NCI-H1092 treated with DMSO at 0.1 percent for 48 hours (cell line): ENCODE measurements at places on chromosomes 5 and 9.
A peak's percentile ranks its signal among the peaks of the same experiment; 100 is the strongest.

- peak; percentile 30 for DNase-seq
These were observed 128.4 kb upstream of the TRPM3 start for GRCh38 chr9:71249729-71250317.

- DNase-seq, result no peak
These were observed 298.0 kb downstream of the FER start for GRCh38 chr5:109045710-109046109.

DNA sequence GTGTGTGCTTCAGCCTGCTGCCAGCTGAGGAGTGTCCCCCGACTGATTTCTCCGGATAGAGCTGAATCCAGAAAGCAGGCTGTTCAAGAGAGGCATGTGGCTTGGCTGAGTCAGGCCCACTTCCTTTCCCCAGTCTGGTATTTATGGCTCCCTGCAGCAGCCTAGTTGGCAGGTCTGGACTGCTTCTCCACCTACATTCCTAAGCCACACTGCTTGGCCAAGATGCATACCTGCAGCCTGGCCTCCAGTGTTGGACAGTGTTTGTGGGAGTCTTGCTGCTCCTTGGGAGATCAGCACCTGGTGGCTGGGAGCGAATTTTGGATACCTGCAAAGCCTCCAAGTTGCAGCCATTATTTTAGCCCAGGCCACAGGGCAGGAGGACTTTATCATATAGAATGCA is 670.8 kb downstream of the ACTL7B start:
- no peak for DNase-seq

- DNase-seq, result no peak
These were observed 38.9 kb downstream of the DAB2IP start for GRCh38 chr9:121690316-121690715.

DNA sequence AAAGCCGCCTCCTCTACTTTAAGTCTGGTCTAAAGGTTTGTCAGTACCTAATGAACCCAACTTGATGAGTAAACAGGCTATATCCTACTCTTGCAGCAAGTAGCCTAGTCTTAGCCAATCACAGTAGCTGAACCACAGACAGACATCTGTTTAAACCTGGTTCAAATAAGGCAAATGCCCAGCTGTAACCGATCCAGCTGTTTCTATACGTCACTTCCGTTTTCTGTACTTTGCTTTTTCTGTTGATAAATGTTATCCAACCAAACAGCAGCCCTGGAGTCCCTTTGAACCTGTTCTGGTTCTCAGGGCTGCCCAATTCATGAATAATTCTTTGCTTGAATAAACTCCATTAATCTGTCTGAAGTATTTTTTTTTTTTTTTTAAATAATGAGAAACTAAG is 76.9 kb upstream of the EQTN start:
- no peak for DNase-seq

DNA sequence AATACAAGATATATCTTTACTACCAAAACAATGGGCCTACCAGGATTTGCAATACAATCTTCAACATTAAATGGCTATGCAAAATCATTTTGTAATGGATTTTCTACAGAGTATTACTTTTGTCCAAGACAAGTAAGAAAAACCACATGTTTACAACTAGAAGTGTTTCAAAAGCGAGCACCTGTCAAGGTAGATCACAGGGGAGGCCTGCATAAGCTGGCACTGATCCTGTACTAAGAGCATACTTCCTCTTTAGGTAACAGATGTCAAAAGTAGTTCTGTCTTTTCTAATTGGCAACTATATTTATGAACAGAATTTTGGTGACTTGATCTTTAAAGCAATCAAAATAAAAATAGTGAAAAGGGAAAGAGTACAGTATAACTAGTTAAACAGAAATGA is 249.0 kb downstream of the MLLT3 start:
- DNase-seq, result no peak

GRCh38 chr5:36897616-36898015 is 21.0 kb downstream of the NIPBL start:
- DNase-seq, result no peak

DNA sequence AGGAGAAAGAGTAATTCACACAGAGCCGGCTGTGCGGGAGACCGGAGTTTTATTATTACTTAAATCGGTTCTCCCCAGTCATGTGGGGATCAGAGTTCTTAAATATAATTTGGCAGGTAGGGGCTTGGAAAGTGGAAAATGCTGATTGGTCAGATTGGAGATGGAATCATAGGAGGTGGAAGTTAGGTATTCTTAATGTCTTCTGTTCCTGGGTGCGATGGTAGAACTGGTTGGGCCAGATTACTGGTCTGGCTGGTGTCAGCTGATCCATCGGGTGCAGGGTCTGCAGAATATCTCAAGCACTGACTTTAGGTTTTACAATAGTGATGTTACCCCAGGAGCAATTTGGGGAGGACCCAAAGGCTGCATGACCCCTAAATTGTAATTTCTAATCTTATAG is 4.6 kb upstream of the CERCAM start:
- DNase-seq, result no peak

GRCh38 chr9:75152416-75152815 is 64.1 kb downstream of the OSTF1 start:
- no peak for DNase-seq

GRCh38 chr5:170854566-170854965 is 7.3 kb upstream of the RANBP17 start:
- DNase-seq, result no peak

- no peak for DNase-seq
These were observed 86.0 kb upstream of the PLPP1 start for GRCh38 chr5:55620766-55621160.

GRCh38 chr9:90142580-90142979 is 500.0 kb downstream of the DIRAS2 start:
- peak; percentile 92 for DNase-seq

DNA sequence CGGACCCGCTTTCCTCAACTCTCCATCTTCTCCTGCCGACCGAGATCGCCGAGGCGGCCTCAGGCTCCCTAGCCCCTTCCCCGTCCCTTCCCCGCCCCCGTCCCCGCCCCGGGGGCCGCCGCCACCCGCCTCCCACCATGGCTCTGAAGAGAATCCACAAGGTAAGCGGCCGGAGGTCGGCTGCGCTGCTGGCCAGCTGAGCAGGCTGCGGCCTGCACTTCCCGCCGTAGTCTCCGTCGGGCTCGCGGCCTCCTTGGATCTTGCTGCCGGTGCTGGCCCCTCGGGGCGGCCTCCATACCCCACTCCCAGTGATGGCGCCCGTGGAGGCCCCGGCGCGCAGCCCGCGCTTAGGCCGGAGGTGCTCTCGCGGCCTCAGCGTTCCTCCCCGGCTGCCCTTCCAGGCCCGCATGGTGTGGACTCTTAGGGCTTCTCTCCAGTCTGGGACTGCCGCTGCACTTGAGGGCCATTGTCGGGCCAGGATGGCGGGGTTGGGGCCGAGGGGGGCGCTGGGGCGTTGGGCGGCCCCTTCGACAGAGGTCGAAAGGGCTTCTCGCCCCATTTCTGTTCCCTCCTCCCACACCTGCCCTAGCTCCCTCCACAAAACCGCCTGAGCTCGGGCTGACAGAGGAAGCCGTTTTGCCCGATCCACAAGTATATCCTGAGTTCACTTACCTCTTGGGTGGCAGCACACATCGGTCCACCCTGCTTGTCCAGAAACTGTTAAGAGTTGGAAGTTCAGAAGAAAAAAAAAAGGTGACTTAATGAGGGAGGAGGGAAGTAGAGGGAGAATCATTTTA is 714 bp downstream of the UBE2D2 start:
- DNase-seq, result no peak

DNA sequence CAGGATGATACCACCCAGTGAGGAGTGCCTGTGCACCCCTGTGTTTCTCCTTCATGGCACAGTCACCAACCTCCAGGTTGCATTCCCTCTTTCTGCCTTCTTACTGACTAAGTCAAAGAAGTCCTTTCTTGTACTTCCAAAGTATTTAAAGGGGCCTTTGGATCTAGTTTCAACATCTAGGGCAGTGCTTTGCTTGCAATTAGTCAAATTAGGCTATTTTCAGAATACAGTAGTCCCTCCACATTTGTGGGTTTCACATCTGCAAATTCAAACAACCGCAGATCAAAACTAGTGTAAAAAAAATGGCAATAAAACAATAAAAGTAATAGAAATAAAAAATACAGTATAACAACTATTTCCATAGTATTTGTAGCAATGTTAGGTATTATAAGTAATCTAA is 333.9 kb upstream of the SEMA6A start:
- DNase-seq, result no peak

DNA sequence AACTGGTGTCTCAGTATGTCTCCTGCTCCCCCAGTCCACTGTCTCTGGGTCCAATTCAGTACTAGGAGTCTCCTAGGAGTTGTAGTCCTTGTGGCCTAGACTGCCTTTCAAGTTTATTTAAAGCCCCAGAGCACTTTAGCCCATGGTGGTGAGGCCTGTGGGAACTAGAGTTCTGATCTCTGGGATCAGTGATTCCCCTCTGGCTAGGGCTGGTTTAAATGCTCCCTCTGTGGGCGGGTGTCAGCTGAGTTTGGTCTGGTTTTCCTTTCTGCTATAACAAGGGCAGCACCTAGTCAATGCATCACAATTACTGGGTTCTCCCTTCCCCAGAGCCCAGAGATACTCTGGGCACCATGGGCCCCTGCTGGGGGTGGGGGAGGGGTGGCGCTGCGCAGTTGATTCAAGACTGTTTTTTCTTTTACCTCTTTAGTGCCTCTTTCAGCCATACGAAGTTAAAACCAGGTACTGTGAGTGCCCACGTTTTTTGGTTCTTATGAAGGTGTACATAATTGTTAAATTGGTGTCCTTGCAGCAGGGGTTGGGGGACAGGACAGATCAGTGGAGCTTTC is 9.3 kb upstream of the SLC36A3 start:
- no peak for DNase-seq

- DNase-seq, result no peak
These were observed 215.5 kb upstream of the RGMB start for GRCh38 chr5:98557916-98558315.

DNA sequence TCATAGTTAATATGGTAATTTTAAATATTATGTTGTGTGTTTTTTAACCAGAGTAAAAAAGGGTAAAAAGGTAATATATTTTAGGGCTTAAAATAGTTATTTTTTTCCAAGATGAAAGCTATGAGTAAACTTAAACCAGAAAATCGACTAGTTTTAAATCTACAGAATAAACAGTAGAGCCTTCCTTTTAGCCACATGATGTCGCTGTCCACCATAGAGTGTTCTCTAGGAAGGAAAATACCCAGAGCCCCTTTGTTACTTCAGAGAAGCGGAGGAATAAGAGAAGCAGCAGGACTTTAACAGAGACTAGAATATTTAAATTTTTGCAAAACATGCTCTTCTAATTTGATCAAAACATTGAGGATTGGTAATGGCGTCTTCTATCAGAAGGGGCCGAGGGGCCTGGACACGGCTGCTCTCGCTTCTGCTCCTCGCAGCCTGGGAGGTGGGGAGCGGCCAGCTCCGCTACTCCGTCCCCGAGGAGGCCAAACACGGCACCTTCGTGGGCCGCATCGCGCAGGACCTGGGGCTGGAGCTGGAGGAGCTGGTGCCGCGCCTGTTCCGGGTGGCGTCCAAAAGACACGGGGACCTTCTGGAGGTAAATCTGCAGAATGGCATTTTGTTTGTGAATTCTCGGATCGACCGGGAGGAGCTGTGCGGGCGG is at the start of gene PCDHA2:
Gene PCDHA2 (plus strand): TSS at position 258 of the 664 bp plus-strand sequence.
- DNase-seq, result no peak

DNA sequence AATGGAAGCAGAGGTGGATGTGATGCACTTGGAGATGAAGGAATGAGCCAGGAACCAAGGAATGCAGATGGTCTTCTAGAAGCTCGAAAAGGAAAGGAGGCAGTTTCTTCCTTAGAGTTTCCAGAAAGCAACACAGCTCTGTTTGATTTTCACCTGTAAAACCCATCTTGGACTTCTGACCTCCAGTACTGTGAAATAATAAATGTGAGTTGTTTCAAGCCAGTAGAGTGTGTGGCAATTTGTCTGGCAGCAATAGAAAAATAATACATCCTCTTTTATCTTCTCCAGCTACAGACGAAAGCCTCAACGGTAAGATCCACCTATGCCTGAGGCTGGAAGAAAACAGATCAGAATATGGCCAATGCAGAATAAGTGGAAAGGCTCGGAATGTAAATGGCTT is 199.7 kb downstream of the HINT1 start:
- DNase-seq, result no peak

DNA sequence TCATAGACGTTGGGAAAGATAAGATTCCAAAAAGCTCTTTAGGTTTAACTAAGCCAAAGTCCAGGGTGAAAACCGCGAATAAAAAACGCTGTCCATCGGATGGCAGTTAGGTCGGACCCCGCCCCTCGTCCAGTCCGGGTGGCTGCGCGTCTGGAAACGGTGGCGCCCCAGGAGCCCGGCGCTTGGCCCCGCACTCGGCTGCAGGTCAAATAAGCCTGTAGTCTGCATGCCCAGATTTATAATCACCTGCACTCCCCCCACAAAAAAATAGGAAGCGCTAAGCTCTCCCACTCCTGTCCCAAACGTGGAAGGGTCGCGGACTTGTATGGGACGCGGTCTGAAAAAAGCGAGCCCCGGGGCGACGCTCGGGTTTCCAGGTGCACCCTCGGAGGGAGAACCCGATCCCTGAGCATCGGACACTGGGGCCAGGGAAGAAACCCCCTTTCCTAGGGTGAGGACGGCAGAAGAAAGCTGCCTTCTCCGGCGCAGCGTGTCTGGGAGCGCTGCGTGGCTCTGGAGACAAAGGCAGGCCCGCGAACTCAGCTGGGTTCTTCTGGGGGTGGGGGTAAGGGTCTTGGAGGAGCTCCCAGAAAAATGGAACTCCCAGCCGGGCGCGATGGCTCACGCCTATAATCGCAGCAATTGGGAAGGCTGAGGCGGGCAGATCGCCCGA is 923 bp upstream of the ZBTB5 start:
- DNase-seq, result peak; percentile 77

GRCh38 chr5:138905541-138905940 is 30.4 kb upstream of the LRRTM2 start:
- no peak for DNase-seq

DNA sequence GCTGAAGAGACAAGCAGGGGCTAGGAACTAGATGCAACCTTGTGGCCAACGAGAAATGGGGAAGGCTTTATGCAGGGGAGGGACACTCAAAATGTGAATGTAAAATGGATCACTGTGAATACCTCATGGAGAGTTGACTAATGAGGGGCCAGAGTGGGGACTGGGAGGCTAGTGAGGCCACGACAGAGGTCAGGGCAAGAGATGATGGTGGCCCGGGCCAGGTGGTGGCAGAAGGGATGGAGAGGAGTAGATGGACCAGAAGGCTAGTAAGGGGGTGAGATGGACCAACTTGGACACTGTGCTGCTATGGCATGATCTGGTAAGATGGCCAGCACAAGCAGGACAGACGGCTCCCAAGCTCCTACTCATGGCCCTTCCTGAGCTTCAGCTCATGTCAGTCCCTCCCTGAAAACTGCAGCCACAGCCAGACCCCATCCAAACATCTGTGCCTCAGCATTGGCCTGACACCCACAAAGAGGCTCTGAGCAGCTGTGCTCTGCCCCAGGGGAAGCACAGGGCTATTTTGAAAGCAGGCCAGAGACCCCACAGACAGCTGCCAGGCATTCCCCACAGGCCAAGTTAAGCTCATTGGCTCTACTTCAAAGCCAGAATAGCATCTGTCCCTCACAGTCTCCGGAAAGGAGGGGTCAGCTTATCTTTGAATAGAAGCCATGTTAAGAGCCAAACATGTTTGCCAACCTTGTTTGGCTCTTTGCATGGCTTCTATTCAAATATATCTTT is 22.1 kb downstream of the P4HA2 start:
- DNase-seq, result peak; percentile 24
